ENCODE measurements at places on chromosomes 6 and 20.

- DNase-seq: no peak
Observed at GRCh38 chr20:23270382-23270911, 80.1 kb upstream of the NXT1 start.

DNA sequence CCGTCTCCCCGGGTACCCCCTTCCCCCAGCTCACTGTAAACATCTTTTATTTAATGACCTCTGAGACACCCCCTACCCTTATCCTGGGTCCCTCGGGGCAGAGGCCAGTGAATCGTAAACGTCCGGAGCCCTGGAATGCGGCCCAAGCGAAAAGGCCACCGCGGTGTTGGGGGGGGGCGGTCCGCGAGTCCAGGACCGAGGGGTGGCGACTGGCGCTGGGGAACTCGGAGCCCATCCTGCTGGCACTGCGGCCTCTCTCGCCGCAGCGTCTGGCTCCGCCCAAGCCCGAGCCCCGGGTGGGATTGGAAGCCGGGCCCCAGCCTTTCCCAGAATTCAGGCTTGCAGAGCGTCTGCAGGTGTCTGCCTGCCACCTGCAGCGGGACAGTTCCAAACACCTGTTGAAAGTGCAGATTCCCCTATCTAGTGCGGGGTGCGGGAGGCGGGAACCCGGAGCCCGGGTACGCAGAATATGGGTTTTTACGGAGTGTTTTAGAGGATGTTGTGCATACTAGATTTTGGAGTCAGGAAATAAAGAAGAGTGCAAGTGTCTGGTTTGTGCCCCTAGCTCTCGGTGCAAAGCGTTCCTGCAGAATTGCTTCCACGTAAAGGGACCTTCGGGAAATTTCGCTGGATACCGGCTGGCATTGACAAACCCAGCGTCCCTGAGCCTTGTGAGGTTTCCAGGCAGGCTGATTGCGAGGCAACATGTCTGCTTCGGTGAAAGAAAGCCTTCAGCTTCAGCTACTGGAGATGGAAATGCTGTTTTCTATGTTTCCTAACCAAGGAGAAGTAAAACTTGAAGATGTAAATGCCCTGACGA is 800 bp downstream of the RWDD2A start:
- DNase-seq: peak; percentile 36

DNA sequence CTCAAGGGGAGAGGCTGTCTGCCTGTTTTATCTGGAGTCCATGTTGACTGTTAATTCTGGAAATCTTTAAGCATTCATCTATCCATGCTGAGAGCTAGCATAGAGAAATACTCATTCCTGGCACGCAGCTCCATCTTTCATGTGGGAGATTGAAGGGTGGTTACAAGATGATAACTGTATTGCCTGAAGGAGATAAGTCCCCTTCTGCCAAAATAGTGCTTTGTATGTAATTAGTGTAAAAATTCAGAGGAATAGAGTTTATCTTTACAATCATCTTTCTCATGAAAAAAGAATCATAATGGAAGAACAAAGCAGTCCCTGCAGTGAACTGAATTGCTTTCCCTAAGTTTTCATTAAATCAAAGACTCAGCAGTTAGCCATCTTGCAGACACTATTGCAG is 256.5 kb downstream of the SLC35F1 start:
- DNase-seq: no peak

DNA sequence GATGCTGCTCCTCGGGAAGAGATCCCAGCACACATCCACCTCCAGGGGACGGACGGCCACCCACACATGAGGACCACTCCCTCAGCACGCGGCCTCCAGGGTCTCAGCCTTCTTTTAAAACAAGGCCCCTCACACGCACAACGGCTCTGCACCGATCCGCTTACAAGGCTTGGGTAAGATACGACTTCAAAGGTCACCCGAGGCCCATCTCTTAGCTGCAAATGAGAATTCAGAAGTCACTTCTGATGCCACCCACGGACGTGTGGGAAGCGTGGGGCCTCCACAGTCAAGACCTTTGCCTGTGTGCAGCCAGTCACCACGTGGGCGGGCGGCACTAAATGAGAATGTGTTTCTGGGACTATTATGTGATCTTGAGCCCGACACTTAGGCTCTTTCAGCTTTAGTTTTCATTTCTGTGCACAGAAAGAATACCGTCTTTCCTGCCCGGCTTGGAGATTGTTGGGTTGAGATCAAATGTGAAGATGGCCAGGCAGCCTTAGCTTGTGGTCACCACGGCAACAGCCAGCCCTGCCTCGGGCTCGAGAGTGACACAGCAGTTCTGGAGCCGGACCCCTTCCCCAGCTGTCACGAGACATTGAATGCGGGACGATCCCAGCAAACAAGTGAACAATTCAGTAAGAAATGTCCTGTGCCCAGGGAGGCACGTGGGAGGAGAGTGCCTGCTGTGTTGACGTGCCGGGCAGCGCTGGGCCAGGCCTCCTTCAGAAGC is 91.6 kb downstream of the RAMACL start:
- DNase-seq: no peak
